CD14-positive monocyte (primary cell): ENCODE measurements at places on chromosomes 3 and 15.

DNA sequence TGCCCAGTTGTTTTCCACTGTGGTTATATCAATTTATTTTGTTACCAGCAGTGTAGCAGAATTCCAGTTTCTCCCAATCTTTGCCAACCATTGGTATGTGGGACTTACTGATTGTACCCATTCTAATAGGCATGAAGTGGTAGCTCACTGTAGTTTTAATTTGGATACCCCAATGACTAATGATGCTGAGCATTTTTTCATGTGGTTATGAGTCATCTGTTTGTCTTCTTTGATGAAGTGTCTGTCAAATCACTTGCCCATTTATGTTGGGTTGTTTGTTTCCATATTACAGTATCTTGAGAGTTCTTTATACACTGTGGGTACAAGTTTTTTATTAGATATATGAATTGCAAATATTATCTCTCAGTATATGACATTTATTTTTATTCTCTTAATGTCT, 644.3 kb downstream of the NR2F2 start:
- DNase-seq: no peak

GRCh38 chr3:138862924-138863775, 28.4 kb upstream of the PIK3CB start:
- peak; percentile 68 for DNase-seq

DNA sequence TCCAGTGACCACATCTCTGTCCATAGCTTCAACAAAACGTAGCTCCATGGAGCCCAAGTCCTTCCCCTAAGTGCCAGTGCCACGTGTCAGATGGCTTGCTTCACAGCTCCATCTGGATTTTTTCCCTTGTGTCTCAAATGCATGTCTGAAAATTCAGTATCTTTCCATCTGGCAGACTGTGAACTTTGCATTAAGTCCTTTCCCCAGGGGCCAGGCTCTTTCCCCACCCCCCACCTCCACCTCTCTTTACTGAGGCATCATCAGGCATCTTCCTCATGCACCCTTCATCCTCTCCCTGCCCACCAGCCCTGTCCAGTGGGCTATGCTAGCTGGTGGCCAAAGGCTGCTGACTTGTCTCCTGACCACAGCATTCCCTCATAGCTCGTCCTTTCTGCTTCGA, 53.7 kb downstream of the PDIA5 start:
- DNase-seq: no peak

GRCh38 chr15:74431645-74432044, 2.1 kb downstream of the SEMA7A start:
- DNase-seq: no peak

DNA sequence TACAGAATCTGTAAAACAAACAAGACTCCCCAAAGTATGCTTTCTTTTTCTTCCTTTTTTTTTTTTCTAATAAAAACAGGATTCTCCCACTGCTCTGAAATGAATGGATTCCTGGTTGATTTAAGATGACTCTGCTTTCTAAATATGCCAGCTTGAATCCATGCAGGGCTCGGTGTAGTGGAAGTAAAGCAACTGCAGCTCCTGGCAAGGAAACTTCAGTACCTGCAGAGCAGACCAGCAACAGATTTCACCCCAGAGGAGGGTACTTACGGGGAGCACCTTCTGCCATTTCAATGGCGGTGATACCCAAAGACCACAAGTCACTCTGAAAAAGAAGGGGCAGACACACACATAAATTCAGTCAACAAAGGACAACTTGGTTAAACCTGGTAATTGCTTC, 150.5 kb upstream of the SLC2A2 start:
- no peak for DNase-seq

- no peak for DNase-seq
Measured at GRCh38 chr3:11195721-11196332, 41.5 kb downstream of the HRH1 start.

DNA sequence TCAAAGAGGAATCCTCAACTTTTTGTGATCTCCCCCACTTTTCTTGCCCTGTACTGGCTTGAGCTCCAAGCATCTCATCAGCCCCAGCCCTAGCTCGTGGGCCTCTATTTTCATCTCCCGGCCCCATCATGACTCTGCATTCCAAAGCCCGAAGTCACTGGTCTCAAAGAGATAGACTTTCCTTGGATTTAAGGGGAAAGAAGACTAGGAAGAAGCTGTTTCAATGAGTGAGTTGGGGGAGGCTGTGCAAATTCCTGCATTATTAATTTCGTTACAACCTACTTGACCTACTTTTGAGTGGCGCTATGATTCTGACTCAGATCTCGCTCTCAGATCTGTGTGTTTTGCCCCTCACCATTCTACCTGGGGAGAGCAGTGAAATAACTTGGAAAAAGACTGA, 266.6 kb upstream of the TBL1XR1 start:
- no peak for DNase-seq

DNA sequence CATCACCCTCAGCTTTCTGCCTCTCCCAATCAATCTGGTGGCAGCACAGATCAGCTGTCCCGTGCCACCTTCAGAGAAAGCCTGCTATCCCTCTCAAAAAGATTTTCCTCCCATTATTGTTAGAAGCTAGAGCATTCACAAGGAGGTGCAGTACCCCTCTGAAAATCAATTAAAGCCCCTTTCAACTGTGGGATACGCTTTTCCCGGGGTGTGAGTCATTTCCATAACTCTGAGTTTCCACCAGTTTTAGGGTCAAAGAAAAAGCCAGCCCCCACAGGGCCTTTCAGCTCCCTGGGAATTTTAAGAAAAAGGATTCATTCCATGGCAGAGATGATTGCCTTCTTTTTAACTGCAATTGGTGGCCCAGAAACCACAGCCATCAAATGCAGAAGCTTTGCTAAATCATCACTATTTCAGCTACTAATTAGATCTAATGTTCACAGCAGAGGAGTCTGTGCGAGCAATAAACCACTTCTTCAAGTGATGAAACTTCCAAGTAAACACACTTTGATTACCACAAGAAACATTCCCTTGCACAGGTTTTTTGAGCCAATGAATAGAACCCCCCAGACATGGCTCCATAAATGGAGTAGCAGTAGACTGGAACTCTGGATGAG, 270.0 kb upstream of the TPRG1 start:
- no peak for DNase-seq

DNA sequence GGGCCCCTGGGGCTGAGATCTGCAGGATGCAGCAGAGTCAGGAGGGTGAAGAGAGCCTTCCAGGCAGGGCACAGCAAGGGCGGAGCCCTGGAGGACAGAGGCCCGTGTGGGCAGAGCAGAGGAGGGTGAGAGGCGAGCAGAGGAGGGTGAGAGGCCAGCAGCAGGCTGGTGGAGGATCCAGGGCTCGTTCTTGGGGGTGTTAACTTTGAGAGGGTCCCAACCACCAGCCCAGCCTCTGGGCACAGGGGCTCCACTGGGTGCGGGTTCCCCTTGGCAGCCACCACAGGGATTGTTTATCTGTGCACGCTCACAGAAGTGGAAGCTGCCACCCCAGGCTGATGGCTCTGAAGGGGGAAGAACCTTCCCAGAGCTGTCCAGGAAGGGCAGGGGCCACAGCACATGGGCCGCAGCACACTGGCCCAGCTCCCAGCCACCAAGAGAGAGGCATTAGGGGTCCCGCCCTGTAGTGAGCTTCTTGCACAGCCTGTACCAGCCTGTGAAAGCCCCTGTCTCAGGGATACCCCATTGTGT, 9.3 kb upstream of the PLXND1 start:
- no peak for DNase-seq

- DNase-seq: peak; percentile 66
Measured at GRCh38 chr15:92817339-92817886, 82.7 kb upstream of the CHD2 start.

GRCh38 chr3:52570076-52570475, 33.7 kb downstream of the UQCC5 start:
- no peak for DNase-seq

- DNase-seq: no peak
Measured at GRCh38 chr3:127209155-127209839, 16.4 kb downstream of the PRR23E start.

GRCh38 chr15:77417602-77418001, 2.3 kb downstream of the PEAK1 start:
- no peak for DNase-seq
